Foreskin melanocyte (primary cell): ENCODE measurements at places on chromosomes 5 and 9.

DNA sequence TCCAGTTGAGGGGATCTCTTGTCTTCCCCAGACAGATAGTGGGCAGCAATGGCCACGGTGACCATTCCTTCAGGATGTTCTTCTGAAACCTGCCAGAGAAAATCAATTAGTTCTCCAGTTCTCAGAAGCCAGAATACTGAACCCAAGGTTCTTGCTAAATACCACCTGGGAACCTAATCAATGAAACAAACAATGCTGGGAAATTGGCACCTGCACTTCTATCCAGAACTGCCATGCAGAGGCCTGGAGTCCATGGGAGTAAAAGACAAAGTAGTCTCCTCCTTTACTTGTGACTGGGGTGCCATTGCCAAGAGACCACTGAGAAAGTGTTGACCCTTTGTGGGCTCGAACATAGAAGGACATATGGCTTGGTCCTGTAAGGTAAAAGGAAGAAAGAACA is 45.7 kb downstream of the ERMP1 start:
- DNase-seq = no peak

DNA sequence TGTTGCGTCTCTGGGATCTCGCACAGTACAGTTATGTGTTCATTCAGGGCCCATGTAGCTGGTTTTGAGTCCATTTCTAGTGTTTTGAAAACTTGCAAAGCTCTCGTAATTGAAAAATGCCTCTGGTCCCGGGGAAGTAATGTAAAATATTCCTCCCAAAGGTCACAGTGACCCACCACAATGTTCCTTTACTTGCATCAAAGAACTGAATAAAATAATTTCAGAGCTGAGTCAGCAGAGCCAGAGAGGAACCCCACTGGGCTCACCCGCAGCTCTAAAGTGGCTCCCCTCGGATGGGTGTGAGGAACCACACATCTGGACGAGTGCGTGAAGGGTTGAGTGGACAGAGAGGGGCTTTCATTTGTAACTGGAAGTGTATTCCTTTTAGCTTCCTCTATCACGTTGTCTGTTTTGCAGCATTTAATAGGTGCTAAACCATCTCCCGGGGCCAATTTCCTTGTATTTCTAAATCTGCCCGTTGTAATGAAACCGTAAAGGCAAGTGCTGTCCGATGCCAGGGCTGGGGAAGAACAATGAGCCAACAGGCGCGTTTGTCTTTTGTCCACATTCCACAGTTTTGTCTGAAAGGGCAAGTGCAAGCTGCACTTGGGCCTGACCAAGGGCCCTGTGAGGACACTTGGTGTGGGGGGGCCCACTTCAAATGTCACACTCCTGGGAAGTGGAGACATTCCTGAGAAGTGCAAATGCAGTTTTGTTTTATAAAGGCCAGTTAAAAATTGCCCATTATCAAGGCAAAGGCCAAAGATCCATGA is 29.9 kb downstream of the COL5A1 start:
- no peak for DNase-seq

GRCh38 chr9:124511891-124512805 is 4.9 kb upstream of the NR5A1 start:
- no peak for DNase-seq

DNA sequence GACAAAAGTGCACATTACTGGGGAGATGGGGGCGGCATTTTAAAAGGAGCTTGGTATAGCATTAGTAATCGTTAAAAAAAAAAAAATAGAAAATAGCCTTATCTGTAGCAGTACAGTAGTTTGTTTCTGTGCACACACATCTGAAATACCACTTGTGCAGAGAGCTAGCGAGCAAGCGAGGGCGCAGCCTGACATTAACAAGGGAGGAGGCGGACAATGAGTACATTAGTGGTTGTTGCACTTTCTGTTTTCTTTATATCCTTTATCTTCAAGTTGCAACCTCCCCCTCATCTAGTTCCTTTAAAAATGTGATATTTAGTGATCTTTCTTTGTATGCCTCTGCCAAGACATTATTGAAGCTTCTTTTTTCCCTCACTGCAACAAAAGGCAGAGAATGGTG is 880 bp upstream of the PTPDC1 start:
- DNase-seq = no peak

GRCh38 chr9:124980431-124980830 is 39.5 kb upstream of the GOLGA1 start:
- no peak for DNase-seq
